PC-9 (cell line): ENCODE measurements at places on chromosomes 2 and 18. TPM values are rescaled to one million over a fixed set of nuclear protein-coding genes. Genes with fewer than 3 reads are reported as not detected.

GRCh38 chr2:47174733-47175361 lies 19.7 kb upstream of the STPG4 start:
- peak; percentile 74 for DNase-seq

Gene UGT1A4
- 73.6 and 93.0 TPM in 2 replicates for total RNA-seq

Gene DQX1
- 1.3 and 1.7 TPM in 2 replicates for total RNA-seq

Gene SP5
- 1.9 and 7.3 TPM in 2 replicates for total RNA-seq

DNA sequence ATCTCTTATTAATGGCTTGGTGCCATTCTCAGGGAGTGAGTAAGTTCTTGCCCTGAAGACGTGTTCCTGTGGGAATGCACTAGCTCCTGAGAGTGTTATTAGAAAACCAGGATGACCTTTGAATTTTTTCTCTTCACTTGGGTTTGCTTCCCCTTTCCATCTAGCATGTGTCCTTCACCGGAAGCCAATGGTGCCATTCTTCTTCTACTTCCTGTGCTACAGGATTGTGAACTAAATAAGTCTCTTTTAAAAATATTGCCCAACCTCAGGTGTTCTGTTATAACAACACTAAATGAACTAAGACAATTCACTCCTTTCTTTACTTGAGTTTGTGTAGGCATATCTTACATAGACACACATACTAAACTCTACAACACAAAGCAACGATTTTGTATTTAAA lies 447.0 kb downstream of the SOX11 start:
- DNase-seq: no peak

Gene KLF7
- 12.5 and 20.0 TPM in 2 replicates for total RNA-seq

- no peak for DNase-seq
Measured at GRCh38 chr2:21981127-21981526, 857.4 kb downstream of the TDRD15 start.

- no peak for DNase-seq
Measured at GRCh38 chr2:174681099-174682006, 82.9 kb downstream of the CHRNA1 start.

GRCh38 chr2:217698691-217699090 lies 304.1 kb downstream of the TNS1 start:
- no peak for DNase-seq

GRCh38 chr2:175624785-175625184 lies 377.3 kb downstream of the LNPK start:
- no peak for DNase-seq

DNA sequence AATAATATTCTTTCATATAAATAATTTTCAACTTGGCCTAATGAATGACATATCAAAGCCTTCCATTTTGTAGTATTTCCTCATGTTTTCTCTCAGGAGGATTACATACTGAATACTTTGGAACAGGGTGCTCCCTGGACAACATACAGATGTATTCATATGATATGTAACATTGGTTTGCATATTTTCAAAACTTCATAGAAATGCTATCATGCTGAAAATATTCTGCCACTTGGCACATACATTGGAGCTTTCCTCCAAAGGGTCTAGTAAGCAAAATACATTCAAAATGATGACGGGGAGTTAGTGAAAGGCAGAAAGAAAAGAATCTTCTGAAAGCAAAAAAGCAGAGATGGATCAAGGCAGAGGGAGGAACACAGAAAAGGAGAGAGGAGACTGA lies 38.1 kb upstream of the RTN4 start:
- DNase-seq: no peak

- DNase-seq: no peak
Measured at GRCh38 chr18:58338141-58338540, 290.8 kb downstream of the ALPK2 start.

Gene IL1RL2
- total RNA-seq: 1.2 and 1.9 TPM in 2 replicates

GRCh38 chr2:75199428-75200011 lies at the start of gene TACR1:
Gene TACR1, minus strand, starts transcription at chr2:75199520. Its CDS starts 586 bp downstream, at chr2:75198934.
- DNase-seq: peak; percentile 54

DNA sequence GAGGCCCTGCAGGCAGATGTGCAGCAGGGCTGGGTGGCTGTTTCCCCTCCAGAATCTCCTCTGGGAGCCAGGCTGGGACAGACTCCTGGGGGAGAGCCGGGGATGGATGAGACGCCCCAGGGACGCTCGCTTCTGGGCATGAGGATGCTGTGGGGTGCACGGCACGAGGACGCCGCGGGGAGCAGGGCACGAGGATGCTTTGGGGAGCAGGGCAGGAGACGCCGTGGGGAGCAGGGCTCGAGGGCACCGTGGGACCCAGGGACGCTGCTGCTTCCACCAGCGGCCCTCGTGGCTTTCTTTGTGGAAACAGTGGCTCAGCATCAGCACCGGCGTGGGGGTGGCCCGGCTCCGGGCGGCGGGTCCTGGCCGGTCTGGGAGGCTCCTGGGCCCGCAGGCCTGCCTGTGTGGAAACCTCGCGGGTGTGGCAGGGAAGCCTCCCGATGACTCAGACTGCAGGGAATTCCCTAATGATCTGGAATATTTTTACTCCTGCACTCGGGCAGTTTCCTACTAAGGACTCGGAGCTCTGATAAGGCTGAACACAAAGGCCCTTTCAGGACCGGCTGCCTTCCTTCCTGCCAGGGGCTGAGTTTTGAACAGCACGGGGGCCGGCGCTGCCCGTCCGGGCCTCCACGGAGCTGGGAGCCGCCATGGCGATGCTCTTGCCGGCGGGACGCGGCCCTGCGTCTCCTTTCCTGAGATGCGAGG lies 62.6 kb downstream of the NFATC1 start:
- DNase-seq: peak; percentile 41

Gene CAB39
- total RNA-seq: 70.9 and 86.1 TPM in 2 replicates

Gene LONRF2
- total RNA-seq: not detected in 2 replicates

- DNase-seq: no peak
Measured at GRCh38 chr2:205218056-205218455, 464.2 kb upstream of the NRP2 start.

DNA sequence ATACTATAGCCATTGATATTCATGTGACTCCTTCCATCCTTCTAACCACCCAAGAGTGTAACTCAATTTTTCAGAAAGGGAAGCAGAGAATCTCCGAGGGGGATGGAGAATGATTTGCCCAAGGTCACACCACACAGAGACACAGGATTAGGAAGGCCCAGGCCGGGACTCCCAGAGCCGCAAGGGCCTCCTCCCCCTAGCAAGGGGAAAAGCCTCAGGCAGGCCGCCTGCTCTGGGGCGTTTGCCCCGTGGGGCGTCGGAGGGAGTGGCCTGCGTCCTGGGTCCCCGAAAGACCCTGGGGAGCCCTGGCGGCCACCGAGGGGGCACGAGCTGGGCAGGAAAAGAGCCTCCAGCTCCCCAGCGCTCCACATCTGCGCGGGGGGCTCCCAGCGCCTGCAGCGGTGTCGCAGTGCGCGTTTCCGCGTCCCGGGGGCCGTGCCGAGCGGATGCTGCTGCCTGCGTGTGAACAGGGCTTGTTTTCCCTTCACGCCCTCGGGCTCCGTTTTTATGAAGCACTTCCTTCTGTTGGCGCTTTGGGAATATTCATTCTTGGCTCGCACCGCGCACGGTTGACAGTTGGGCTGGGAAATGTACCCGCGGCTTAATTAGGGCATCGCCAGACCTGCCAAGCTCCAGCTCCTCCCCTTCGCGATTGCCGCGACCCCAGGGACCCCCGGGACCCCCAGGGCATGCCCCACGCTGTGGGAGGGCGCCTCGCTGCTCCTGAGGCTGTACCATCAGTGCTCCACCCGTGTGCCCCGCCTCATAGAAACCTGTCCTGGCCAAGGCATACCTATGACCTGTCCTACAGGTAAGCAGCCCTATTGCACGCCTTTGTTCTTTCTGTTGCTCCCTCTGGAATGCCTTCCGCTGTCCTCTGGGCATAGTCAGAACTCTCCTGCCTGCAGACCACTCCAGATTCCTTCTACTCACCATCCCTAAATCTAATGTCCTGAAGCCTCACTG lies 158.9 kb upstream of the GLI2 start:
- DNase-seq: peak; percentile 39

DNA sequence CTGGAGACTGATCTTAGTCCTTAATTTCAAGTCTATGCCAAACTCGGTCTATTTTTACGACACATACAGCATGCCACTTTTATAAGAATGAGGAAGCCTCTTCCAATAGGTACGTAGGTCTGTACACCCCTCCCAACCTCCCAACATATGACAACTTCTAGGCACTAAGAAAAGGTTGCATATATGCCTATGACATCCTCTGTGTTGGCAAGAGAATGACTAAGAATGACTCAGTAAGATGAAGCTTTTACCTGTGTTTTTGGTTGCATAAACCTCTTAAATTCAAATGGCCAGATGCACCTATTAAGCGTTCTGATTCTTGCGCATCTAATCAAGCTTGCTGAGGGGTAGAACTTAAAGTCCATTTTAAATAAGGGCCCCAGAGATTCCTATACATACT lies 586.4 kb upstream of the ZEB2 start:
- no peak for DNase-seq

DNA sequence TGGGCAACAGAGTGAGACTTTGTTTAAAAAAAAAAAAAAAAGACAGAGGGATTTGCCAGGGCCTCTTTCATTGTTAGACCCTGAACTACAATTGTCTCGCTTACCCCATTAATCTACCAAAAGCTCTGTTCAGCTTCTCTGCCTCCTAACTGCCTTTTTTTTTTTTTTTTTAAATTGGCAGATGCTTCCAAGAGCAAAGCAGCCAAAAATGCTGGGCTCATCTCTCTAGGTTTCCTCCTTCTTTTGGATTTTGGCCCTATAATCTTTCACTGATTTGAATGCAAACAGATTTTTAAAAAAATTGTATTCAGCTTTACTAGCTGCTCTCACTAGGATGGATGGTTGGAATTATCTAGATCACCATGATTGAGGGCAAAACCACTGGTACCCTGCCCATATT lies 33.2 kb upstream of the RAPGEF4 start:
- no peak for DNase-seq

DNA sequence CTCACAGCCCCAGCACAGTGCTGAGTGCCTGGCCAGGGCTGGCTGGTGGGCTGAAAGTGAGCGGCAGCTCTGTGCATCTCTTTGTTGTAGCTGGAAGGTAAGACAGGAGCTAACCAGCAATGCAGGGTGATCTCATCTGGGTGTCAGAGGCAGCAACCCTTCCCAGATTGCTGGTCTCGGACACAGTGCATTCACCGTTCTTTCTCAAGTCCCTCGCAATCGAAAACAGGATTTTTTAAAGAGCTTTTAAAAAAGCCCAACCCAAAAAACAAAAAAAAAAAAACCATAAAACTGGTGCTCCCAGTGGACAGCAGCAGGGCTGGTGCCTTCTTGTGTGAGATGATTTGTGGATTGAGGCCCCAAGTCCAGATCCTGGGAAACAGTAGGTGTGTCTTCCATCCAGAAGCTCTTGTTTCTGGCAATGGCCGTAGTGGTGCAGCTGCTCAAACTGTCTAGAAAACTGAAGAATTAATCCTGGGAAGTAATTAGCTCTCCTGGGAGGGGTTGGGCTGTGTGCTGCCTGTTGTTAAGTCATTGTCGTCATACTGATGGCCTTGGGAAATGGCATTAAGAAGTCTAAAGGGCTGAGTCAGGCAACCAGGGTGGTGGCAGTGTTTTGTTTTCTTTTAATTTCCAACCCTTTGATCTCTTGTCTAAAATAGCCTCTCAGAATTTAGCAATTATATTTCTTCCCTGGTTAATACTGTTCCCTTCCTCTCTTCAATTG lies 156.7 kb downstream of the KLHL29 start:
- no peak for DNase-seq

Gene SMC6
- total RNA-seq: 15.5 and 19.2 TPM in 2 replicates

DNA sequence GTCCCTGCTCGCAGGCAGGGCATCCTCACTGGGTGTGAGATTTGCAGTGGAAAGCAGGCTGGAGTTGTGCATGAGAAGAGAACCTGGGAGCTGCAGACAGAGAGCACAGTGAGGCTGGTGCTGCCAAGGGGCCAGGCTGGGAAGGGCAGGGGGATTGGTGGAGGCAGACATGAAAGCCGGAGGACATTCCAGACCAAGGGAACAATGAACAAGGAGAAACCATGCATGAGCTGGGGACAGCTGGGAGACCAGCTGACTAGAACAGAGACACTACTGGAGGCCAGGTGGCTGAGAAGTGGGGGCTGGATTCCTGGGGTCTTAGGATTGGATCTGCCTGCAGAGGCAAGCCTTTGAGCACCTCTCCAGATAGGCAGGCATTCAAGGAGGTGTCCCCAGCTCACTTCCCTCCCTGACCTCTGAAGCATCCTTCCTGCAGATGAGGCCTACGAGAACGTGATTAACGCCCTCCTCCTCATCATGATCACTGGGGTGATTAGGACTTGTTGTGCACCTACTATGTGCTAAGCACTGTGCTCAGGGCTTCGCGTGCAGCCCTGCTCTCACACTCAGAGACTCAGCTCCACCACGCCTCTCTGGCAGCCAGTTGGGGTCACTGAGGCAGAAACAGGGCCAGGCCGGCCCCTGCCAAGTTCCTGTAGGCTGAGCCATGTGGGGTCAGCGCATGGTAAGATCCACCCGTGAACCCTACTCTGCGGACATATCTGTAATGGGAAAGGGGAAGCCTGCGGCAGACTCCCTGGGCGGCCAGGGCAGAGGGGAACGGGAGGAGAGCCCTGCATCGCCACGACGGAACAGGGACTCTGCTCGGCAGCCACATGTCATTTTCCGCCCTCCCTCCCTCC lies 74.8 kb upstream of the SLC66A3 start:
- DNase-seq: no peak

- DNase-seq: peak; percentile 46
Measured at GRCh38 chr18:63963615-63964256, 6.1 kb upstream of the SERPINB8 start.

Gene ACMSD
- total RNA-seq: not detected in 2 replicates

- no peak for DNase-seq
Measured at GRCh38 chr2:25887624-25888242, 9.4 kb upstream of the ASXL2 start.

DNA sequence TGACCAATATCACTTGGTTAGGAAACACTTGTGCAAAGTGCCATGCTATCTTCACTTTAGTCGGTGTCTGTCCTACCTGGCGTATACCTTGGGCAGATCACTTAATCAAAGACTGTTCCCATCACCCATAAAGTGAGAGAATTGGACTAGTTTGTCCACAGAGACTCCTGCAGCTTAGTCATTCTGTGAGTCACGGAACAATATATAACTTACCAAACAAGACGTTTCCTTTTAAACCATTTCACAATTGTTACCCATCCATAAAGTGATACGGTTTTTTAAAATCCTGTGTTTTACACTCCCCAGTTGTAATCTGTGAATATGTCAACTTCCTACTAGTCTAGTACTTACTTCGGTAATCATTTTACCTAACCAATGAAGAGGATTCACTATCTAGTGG lies 499.3 kb upstream of the SMIM21 start:
- DNase-seq: no peak
